ENCODE measurements at places on chromosomes 6 and 20.

GRCh38 chr20:2697768-2698167, 5.2 kb downstream of the EBF4 start:
- no peak for DNase-seq

GRCh38 chr20:35544436-35544835, 2.6 kb downstream of the ERGIC3 start:
- DNase-seq: no peak

DNA sequence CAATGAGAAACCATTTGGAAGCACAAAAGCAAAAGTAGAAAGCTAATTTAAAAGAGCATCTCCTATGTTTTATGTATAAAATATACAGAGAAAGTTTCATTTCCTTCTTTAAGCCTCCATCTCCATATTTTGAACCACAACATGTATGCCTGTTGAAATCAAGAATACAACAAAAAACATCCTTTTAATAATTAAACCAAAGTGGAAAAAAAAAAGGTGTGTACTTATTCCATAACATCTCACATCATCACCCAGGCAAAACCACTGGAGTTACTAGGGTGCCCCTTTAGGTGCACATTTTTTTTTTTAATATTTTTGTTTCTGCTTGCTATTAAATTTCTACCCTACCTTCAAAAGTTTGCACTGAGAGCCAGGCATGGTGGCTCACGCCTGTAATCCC, 43.0 kb downstream of the EDN1 start:
- no peak for DNase-seq

DNA sequence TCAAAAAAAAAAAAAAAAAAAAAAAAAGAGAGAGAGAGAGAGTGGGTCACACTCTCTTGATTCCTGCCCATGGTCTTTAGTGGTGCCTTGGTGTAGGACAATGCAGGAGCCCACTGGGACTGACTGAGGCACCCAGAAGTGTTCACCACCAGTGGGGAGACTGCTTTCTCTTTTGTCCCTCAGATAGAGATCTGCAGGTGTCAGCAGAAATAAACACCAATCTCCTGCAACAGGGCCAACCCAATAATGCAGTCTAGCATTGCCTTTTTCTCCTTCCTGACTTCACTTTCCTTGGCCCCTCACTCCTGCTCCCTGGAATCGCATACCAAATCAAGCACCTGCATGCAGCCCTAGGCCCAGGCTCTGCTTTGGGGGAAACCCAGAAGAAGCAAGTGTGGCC, 39.0 kb upstream of the CCDC28A start:
- no peak for DNase-seq

DNA sequence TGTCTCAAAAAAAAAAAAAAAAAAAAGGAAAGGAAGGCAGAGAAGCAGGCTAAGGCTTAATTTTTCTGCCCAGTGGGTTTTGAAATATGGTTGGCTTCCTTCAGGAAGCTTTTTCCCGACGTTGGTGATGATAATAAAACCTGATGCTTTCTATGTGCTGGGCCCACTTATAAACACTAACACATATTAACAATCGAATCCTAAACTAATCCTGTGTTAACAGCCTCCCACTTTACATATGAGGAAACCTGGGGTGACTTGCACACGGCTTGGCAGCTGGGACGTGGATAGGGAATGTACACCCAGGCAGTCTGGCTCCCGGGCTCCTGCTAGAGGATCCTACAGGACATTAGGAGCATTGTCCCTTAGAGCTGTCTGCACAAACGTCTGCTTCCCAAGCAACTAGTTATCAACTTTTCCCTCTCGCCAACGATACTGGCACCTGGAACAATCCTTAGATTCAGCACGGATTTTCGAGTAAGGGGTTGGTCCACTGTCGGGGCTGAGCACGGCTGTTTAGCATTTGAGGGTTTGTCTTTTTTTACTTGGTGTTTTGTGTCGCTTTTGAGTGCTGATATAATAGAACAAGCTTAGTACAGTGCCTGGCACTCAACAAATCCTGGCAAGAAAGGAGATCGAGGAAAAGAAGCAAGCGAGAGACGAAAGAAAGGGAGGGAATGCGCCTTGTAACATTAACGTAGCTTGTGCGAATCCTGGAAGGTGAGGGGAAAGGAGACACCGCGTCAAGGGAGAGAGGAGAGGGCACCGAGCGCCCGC, 622 bp upstream of the KIZ start:
- DNase-seq: peak; percentile 59

DNA sequence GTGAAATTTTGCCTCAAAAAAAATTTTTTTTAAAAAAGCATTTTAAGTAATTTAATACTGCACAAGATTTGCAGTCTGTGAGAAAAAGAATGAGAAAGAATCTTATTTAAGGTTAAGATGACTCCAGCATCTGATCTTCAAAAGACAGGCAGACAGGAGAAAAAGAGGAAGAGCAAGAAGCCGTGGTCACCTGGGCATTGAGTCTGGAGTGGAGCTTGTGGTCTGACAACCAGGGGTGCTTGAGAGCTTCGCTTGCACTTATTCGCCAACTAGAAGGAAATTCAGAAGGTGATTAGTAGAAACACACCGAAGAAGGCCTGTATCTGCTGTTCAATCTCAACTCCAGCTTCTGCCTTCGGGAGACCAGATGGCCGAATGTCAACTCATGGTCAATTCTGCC, 75.9 kb downstream of the MYLK4 start:
- DNase-seq: no peak

GRCh38 chr20:5160882-5161281, 34.1 kb downstream of the CDS2 start:
- no peak for DNase-seq

Measured in KG1 (cell line).